Hematopoietic multipotent progenitor cell treated with erythropoietin and hydrocortisone succinate and interleukin-3 and kit ligand, for 6 days (in vitro differentiated cells): ENCODE measurements at places on chromosomes 3 and 15.

DNA sequence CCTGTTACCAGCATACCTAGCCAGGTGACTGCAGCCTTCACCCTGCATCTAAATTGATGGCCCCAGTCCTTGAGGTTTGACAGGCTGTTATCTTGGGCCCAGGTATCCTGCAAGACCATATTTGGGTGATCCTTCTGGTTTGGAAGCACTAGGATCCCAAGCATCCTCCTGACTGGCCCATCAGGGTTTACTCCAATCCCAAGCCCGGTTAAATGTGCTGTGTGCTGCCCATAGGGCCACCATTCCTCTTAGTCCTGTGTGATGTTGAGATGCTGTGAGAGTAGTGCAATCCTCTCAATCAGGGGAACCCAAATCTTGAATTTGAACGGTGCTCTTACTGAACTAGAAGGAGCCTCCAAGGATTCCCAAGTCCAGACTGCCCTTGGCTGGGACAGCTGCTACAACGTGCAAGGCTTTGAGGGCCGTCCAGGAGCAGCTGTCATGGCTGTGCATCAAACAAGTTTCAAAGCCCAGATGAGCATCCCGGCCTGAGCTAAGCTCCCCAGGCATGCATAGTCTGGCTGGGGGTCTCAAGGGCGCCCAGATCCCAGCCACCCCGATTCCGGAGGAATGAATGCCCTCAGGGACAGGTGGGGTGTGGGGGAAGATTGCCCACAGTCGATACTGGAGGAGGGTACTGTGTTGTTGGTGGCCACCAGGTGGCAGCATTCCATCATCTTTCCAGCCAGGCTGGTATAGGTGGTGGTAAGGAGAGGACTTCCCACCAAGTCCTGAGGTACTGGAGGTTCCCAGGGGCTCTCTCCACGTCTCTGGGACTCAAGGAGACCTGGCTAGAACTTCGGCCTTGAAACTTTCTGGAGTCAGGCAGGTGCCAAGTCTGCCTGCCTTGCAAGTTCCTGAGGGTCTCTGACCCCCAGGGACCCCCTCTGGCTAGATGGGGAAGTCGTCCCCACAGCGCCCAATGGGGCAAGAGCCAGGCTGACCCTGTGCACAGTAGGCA lies 32.6 kb downstream of the RBM5 start:
- DNase-seq: peak; percentile 92

DNA sequence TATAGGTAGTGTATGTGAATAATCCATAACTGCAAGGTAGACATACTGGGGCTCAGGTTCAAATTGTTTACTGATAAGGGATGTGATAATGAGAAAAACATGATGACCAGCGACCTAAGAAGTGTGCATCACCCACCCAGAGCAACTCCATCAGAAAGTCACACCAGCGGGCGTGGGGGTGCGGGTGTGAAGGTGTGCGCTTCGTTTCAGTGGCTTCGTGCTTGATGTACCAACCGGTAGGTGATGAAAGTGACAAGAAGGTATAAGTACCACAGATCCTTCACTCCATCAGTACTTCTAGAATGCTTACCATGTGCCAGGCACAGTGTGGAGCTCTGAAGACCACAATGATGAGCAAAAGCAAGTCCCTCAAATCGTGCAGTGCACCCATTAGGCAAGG lies 11.2 kb downstream of the ANP32A start:
- no peak for DNase-seq

DNA sequence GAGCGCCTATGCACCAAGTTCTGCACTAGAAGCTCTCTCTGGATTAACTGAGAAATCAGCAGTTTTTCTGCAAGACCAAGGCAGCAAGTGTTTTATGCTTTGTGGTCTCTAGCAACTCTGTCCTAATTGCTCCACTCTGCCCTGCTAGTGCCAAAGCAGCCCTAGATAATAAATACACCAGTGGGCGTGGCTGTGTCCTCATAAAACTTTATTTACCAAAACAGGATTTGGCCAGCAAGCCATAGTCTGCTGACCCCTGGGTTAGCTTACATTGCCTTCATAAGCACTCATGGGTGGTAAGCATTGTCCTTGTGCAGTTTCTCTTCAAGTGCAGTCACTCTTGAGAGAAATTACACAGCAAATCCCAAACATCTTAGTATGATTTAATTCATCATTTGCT lies 30.7 kb upstream of the SLC24A5 start:
- no peak for DNase-seq

DNA sequence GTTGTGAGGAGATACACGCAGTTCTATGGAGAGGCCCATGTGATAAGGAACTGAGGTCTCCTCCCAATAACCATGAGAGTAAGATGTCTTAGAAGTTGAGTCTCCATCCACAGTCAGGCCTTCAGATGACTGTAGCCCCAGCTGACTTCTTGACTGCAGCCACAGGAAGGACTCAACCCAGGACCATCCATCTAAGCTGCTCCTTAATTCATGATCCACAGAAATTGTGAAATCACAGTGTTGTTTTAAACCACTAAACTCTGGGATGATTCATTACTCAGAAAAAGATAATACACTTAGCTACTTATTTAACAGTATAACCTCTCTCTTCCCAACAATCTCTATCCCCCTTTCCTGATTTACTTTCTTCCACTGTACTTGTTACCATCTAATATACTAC lies 173.3 kb downstream of the ALDH1A2 start:
- DNase-seq: no peak

DNA sequence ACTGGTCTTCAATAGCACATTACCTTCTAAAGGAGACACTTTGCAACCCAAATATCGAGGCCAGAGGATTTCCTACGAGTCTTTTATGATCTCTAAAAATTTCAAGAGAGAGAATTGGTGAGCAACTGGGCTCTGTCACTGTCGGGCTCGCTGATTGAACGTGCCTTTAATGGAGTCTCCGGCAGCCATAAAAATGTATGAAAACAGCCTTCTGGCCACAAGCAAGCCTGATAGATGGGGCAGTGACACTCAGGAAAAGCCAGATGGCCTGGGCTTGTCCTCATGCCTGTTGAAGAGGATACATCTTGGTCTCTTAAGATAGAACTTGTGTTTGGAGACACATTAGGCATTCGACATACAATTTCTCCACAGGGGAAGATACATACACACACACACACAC lies 419.5 kb upstream of the PROK2 start:
- no peak for DNase-seq

DNA sequence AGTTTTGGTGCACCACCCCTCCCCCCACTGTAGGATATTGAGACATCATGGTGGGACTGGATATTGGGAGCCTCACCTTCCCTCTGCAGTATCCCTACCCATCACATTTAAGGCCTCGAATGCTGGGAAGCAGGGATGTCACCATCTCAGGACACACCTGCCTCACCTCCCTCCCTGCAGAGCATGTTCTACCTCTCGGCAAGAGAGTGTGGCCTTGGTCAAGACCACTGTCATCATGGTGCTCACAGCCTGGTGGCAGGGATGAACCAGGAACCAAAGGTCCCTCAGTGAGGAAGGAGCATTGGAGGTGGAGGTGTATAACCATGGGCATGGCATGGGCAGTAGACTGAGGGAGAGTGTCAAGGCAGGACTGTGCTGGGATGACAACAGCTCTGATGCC lies 104.8 kb downstream of the CORO2B start:
- no peak for DNase-seq

GRCh38 chr3:130117933-130118332 lies 36.3 kb downstream of the ALG1L2 start:
- DNase-seq: no peak

DNA sequence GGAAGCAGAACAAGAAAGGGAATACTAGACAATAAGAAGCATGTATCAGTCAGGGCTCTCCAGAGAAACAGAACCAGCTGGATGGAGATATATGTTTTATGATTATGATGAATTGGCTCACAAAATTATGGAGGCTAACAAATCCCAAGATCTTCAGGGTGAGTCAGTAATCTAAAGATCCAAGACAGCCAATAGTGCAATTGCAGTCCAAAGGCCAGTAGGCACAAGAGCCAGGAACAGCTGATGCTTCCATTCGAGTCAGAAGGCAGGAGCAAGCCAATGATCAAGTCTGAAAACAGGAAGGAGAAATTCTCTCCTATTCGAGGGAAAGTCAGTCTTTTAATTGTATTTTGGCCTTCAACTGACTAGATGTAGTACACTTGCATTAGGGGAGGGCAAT lies 164.9 kb upstream of the ST8SIA2 start:
- no peak for DNase-seq

- DNase-seq: no peak
Observed at GRCh38 chr3:139548801-139549200, 9.3 kb upstream of the RBP1 start.

- no peak for DNase-seq
Observed at GRCh38 chr15:95639208-95639607, 691.3 kb upstream of the NR2F2 start.

DNA sequence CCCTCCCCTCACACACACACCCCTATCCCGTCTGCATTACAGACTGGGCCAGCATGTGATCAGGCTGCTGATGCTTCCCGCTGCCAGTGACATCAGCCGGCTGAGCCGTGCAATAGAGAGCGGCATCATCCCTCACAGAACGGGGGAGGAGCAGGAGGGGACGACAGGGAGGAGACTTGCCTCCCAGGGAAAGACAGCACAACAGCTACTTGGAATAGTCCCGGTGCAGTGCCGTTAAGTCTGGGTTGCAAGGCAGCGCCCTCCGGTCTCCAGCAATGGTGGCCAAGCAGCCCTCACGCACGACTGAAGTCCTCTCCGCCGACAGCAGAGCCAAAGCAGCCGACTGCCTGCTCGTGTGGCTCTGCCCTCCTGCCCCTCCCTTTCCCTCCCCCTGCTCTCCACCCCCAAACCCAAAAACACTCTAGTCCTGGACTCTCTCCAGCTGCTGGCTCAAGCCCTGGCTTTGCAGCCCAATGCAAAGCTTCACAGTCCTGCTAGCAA lies 31.5 kb upstream of the RPS17 start:
- peak; percentile 27 for DNase-seq

GRCh38 chr3:46607603-46608028 lies 4.7 kb upstream of the FAM240A start:
- peak; percentile 37 for DNase-seq

DNA sequence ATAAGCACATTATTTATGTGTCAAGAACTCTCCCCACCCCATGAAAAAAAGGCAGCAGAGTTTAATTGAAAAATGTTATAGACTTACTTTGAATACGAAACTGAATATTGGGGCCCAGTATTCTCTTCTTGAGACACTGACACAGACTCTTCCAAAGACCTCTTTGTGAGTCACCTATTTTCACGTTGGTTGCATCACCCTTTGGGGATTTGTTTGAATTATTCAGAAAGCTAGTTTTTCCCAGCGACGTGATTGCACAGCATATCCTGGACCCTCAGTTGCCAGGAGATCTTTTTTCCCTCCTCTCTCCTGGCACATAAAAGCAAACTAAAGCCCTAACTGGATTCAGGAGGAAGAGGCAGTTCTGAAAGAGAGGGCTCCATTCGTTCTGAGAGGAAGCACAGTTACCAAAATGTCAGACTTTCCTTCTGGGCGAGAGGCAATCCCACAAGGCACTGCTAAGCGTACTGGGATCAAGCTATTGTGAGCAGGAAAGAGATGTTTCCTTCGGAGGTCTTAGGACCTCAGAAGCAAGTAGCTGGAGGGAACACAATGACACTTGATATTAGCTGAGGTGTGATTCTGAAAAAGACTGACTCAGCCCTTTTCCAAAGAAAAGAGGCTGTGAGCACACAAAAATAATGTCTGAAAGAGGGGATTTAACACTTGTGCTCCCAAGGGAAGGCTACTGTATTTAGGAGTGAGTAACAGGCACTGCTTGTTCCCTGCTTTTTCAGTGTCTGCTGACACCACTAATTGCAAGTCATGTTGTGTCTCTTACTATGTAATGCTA lies 65.8 kb upstream of the CADPS start:
- DNase-seq: no peak

DNA sequence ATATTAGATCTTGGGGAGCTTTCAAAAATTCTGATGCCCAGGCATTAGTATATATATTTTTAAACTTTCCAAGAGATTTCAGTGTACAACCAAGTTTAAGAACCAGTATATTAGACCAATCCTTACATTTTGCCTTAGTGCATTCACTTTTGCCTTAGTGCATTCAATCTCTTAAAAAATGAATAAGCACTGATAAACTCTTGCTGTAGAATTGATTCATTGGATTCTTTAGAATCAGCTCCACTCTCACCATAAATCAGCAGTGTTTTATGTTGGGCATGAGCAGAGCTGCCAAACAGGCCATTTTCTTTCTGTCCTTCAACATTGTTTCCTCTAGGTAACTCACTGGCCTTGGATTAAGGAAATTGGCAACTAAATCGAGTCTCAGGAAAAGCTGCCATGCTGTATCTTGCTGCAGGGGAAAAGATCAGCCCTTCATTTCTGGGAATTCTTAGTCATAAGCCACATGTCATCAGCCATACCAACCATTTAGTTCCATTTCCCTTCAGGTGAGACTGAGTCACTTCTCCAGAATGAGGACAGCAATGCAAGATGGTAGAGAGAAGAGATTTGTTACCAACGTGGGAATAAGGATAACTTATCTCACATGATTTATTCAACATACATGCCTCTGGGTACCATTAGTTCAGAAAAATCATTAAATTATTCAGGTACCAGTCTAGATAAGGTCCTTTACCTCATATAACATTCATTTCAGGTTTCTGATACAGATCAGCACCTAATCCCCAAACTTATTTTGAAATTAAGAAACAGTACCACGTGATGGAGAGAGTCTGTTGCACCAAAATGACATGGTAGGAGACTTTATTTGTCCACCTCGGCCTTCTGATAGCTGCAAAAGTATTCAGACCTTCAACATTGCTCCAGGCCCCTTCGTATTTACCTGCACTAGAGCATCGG lies 192.5 kb downstream of the P3H2 start:
- no peak for DNase-seq
